NCI-H460 (cell line): ENCODE measurements at places on chromosomes 6 and 20.

DNA sequence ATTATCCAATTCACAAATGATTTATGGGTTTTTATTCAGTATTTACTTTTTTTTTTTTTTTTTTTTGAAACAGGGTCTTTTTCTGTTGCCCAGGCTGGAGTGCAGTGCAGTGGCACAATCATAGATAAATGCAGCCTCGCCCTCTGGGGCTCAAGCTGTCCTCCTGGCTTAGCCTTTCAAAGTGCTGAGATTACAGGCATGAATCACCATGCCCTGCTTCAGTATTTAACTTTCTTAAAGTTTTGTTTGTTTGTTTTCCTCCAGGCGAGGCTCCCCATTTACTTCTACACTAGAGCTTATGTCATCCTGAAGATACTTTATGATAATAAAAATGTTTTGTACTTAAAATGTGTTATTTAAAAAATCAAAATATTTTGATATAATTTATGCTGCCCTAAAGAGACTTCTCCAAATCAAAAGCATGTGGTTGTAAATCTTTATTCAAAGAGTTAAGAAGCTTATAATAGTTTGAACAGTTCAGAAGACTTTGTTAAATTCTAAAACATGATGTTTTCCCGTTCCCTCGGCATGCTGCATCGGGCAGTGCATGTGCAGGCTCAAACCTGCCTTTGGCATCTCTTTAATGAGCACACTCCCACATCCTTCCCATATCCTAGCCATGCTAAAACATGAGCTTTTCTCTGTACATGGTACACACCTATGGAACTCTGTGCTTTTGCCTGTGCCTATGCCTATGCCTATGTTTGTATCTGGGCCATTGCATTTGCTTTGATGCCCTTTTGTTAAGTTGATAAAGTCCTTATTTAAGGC lies 11.0 kb downstream of the SMPDL3A start:
- DNase-seq: no peak

DNA sequence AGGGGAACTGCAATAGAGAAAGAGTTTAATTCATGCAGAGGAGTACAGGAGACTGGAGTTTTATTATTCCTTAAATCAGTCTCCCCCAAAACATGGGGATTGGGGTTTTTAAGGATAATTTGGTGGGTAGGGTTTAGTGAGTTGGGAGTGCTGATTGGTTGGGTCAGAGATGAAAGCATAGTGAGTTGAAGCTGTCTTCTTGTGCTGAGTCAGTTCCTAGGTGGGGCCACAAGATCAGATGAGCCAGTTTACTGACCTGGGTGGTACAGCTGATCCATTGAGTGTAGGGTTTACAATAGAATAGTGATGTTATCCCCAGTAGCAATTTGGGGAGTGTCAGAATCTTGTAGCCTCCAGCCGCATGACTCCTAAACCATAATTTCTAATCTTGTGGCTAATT lies 29.1 kb downstream of the GPX6 start:
- DNase-seq: no peak

DNA sequence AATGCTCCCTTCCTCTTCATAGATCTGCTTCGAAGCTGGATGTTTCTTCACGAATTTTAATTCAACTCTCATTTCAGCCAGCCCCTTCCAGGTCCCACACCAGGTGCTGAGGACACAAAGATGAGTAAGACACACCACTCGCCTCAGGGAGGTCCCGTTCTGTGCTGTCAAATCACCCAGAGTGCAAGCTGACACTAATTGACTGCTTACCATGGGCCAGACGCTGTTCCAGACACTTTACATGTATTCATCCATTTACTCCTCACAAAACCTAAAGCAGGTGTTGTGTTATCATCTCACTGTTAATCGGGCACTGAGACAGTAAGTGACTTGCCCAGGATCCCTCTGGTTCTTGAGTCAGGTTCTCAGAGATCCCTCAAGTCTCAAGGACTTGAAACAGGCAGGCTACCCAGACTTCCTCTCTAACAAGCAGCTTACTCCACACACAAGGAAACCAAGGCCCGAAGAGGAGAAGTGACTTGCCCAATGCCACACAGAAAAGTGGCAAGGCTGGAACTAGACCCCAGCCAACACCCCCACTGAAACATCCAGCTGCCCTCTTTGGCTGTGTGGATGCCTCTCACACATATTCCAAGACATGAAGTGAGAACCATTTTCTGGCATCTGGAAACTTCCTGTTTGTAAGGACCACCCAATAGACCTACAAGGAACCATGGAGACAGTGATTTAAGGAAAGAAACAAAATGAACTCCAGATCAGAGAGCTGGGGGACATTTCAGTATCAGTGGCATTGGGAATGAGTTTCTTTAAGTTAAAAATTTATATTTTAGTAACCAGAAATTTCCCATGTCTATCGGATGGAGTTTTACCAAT lies 174.5 kb downstream of the CDC5L start:
- DNase-seq: no peak

- DNase-seq: no peak
These were observed 616.5 kb upstream of the CITED2 start for GRCh38 chr6:139990856-139991465.

DNA sequence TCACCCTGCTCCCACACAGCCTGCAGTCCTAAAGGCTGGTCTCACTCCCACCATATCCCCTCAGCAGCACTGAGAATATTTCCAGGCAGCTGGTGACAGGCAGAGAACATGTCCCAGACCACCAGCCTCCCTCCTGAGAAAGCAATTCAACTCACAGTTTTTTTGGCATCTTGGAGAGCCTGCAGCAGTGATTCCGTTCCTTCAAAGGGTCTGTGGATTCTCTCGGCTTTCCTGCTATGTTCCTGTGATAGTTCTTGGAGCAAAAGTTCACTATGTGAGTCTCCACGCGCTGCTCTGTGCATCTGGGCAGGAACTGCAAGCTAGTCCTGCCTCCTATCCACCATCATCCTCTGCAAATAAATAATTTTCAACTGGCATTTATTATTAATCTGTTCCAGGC lies 448.3 kb upstream of the HSF2 start:
- DNase-seq: no peak

GRCh38 chr6:133055441-133055966 lies 185.7 kb upstream of the EYA4 start:
- DNase-seq: no peak

DNA sequence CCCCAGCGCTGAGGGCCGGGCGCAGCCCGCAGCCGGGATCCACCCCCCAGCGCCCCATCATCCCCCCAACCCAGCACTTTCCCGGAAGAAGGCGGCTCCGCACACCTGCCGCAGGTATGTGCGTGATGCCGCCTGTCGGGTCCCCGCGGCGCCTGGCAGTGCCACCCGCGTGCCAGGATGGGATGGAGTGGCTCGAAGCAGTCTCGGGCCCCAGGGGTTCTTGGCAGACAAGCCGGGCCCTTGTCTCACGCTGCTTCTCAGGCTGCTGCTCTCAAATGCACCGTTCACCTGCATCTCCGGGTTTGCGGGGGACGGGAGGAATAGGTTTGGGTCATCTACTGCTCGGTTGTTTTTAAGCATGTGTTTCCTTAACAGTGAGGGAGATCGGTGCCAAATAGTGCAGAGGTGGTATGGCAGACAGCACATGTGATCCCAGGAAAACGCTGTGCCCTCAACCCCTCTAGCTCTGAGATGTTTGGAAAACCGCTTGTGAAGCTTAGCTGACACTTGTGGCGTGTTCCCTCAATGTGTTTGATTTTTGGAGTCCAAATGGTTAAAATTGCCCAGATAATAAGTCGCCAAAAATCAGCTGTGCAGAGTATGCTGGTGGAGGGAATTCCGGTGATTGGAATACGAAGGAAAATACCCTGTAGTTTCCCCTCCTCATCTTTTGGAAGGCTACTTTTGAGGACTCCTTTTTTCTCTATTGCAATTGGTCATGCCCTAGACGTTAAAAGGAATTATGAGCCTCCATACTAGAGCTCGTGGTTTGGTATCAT lies 926 bp downstream of the MYLIP start:
- DNase-seq: no peak

GRCh38 chr6:153862139-153862538 lies 176.9 kb upstream of the OPRM1 start:
- no peak for DNase-seq

DNA sequence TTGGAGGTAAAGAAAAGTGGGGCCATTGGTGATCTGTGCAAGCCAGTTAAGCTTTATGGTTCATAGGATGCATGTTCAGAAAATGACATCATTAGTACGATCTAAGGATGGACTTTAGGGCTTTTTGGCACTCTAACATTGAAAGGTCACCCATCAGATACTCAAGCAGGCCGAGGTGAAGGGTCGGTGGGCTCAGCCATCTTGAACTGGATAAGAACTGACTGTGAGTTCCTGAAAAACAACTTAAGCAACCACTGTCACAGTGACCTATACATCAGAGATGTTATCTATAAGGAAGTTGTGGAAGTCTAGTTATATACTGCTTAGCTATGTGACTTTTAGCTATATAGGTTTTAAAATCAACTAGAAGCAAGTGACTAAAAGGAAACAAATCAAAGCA lies 13.0 kb upstream of the ITCH start:
- DNase-seq: no peak

GRCh38 chr6:84193114-84193708 lies 34.2 kb downstream of the CEP162 start:
- no peak for DNase-seq

DNA sequence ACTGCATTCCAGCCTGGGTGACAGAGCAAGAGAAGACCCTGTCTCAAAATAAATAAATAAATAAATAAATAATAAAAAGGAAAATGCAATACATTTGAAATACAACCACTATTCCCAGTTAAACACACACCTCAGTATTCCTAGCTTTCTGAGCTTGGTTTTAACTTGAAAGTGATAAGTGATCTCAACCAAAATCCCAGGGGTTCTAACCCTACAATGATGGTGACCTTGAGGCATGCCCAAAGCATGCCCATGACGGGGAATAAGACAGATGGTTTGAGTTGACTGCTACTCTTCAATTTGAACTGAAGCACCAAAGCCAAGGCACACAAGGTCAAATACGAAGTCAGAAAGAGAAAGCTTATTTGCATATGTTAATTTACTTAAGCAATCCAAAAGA lies 96.9 kb downstream of the ZFP64 start:
- DNase-seq: no peak

DNA sequence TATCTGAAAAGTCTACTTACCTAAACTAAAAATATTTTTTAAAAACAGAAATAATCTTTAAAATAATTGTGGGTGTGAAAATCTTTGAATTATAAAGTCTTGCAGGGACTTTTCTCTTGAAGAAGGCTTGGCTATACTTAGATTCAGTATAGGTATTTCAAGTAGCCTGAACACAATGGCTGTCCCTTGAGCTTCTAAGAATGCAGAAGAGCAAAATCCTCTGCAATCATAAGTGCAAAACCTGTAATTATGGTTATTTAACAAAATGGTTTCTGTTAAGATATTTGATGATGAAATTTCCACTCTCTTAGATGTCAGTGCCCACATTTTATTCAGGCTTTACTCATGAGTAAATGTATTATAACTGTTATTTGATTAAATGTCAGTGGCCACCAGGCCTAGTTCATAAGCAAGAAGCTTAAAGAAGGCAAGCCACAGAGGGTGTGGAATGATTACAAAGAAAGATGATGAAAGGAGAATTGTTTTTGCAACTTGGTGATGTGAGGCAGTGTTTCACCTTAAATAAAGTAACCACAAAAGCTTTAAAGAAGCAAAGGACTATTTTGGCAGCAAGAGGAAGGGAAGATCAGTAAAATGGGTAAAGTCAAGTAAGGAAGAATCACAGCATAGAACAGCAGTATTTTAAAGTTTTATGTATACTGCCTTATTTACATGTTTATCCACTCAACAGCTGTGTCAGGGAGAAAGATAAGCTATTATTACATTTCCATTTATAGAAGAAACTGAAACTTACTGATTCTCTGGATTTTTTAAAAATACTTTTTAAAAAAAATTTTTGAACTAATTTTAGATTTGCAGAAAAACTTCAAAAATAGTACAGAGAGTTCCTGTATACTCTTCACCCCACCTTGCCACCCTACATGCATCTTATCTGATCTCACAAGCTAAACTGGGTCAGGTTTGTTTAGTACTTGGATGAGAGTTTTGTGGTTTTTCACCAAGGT lies 351.2 kb upstream of the RUNX2 start:
- no peak for DNase-seq

DNA sequence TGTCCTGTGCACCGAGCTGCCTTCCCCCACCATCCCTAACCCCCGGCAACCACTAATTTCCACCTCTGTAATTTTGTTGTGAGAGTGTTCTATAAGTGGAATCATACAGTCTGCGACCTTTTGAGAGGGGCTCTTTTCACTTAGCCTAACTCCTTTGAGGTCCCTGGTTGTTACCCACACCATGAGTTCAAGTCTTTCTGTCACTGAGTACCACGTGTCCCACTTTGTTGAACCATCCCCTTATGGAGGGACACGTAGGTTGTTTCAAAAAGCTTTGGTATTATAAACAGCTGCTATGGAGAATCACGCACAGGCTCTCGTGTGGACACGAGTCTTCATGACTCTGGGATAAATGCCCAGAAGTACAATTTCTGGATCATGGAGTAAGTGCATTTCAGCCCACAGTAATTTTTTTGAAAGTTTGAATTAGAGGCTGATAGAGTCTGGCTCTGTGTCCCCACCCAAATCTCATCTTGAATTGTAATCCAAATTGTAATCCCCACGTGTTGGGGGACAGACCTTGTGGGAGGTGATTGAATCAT lies 9.5 kb downstream of the FAM209B start:
- no peak for DNase-seq

DNA sequence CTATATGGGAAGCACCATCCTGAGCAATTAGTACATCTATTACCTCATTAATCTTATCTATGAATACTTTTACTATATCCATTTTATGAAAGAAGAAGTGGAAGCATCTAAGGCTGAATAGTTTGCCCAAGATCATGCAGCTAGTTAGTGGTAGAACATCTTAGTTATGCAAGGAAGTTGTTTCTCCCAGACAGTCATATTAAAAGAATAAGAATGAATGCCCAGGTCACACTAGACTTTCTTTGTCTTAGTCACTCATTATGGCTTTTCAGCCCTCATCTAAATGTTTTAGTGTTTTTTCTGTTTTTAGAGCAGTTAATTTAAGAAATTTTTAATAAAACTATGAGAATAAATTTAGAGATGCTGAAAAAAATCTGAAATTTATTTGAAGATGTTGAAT lies 517.5 kb downstream of the CDKAL1 start:
- no peak for DNase-seq

DNA sequence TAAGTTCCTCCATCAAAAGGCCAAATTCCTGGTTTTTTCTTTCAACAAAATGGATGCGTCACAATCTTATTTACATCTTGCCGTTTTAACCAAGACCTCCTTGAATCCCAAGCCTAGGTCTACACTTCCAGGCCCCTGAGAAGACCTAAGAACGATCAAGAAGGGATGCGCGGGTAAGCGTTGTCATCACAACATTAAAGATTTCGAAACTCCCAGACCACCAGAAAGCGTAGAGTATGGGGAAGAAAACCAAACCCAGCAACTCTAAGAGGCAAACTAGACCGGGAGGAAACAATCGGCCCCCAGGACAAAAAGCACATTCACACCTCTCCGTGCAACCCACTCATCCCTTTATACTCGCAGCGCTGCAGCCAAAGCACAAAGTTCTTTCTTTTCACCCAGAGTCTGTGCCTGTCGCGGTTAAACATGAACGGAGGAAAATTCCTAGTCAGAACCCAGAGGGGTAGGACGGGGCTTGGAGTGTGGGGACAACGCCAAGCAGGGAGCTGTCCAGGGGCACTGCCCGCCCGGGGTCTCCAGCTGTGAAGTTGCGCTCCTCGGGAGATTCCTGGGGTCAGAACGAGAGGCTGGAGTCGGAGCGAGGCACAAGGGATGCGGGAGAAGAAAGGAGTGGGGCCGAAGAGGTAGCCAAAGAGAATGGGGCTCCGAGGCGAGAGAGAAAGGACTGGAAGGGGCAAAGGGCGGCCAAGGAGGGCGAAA lies 725 bp downstream of the OSER1 start:
- DNase-seq: no peak
